ENCODE measurements at places on chromosomes 13 and 19. TPM values are rescaled to one million over a fixed set of nuclear protein-coding genes. Genes with fewer than 3 reads are reported as not detected.
A peak's percentile ranks its signal among the peaks of the same experiment; 100 is the strongest.

The ITGBL1 gene
- polyA plus RNA-seq, result 0.15 TPM

GRCh38 chr13:28981530-28981929 is 161.4 kb downstream of the MTUS2 start:
- peak; percentile 70 for DNase-seq

DNA sequence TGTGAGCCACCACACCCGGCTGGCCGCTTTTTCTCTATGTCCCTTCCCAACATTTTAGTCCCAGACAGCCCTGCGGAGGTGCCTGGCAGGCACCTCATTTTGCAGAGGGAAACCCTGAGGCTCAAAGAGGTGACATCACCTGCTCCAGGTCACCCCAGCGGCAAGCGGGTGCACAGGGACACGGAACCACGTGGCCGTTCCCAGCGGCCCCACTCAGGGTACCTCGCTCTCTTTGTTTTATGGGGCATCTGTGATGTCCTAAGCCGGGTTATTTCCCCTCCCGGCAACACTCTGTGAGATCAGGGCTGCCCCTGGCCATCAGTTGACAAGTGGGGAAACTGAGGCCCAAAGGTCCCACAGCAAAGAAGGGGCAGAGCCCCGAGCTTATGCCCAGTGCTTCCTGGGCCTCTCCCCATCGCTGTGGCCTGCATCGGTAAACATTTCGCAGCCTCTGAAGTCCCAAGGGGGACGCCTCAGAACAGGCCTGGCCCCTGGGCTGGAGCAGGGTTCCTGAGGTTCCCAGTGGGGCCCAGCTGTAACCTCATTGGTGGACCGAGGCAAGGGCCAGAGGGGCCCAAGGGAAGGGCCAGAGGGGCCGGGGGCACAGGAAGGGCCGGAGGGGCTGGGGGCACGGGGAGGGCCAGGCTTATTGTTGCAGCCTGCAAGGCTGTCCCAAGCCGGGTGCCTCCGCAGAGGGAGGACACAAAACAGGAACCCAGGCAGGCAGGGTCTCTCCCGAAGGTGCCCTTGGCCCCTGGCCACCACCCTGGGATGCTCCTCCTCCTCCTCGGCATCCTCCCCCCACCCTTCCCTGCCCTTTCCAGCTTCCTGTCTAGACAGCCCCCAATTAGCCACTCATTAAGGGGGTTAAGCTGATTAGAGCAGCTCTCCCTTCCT is 39.0 kb downstream of the SMIM24 start:
- DNase-seq, result no peak

The FAM98C gene
- 10.3 TPM for polyA plus RNA-seq

The CD33 gene
- 1.7 TPM for polyA plus RNA-seq

The GRIN2D gene
- 0.25 TPM for polyA plus RNA-seq

The ACP7 gene
- not detected for polyA plus RNA-seq

DNA sequence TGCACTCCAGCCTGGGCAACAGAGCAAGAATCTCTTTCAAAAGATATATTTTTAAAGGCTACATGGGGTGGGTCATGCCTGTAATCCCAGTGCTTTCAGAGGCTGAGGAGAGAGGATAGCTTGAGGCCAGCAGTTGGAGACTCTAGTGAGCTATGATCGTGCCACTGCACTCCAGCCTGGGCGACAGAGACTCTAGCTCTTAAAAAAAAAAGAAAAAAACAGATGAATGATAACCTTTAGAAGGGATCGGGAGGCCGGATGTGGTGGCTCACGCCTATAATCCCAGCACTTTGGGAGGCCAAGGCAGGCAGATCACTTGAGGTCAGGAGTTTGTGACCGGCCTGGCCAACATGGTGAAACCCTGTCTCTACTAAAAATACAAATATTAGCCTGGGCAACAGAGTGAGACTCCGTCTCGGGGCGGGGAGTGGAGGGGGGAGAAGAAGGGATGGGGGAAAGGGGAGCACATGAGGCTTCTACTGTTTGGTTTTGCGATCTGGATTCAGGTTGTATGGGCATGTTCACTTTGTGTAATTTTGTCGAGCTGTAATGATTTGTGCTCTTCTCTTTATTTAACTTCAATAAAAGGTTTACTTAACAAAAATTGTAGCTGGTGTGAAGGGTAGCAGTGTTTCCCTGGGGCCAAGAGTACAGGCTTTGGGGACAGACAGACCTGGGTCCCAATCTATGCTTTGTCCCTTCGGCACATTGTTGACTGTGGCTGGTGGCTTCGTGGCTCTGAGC is 1.1 kb upstream of the PSMC4 start:
- no peak for DNase-seq
